ENCODE measurements at places on chromosomes 4 and X.
A peak's percentile ranks its signal among the peaks of the same experiment; 100 is the strongest.

DNA sequence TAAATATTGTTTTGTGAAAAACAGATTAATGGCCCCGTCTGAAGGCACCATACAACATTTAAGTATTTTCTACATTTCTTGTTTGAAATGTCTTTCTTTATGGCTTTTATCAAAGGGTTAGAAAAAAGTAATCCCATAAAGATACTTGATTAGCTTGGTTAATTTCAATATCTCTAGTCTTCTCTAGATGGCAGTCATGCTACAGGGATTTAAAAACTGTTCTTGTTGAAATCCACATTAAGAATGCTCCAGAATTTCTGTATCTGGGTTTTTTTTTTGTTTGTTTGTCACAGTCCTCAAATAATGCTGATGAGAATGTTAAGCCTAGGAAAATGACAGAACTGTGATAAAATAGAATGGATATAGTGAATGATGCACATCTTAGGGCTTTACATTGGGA, 109.0 kb upstream of the AADAT start:
- H3K4me1 ChIP-seq: no peaks in the 10 kb centered on the region
- H3K4me3 ChIP-seq: no peak overlapping the region
- no peaks in the 10 kb centered on the region for H3K27me3 ChIP-seq
- DNase-seq: peak; percentile 16

DNA sequence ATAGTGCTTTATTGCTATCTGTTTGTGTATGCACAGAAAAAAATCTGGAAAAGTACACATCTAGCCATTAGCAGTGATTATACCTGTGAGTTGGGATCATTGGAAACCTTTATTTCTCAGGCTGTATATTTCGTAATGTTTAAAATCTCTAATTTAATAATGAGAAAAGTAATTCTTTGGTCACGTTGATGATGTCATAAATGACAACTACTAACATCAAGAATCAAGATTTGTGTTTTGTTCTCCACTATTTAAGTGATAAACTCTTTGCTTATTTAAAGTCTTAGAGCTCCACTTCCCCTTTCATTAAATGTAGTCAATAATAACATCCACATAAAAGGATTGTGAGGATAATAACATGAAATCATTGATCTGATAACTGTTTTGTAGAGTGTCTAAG, 126.2 kb downstream of the TMA16 start:
- DNase-seq: no peak
- no peak overlapping the region for H3K4me3 ChIP-seq
- no peak overlapping the region for H3K27ac ChIP-seq
- no peaks in the 10 kb centered on the region for H3K27me3 ChIP-seq

GRCh38 chr4:115740806-115741205, 627.4 kb upstream of the NDST4 start:
- H3K27me3 ChIP-seq: no peaks in the 10 kb centered on the region
- H3K36me3 ChIP-seq: no peaks in the 10 kb centered on the region

DNA sequence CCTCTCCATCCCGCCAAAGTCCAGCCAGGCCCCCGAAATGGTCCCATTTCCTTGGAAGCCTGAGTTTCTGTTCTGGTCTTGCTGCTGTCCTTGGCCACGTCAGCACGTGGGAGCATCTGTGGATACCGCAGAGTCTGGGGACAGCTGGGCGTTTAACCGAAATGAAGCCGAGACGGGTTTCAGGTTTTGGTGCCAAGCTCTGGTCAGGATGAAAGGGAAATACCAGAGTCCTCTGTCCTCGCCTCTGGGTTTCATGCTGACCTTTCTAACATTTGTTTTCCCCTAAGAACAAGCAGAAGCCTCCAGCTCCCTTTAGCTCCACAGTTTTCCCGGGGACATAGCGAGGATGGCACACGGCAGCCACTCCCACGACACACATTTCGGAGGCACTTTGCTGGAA, 19.7 kb downstream of the SHOX start:
- no peak overlapping the region for H3K27ac ChIP-seq
- no peaks in the 10 kb centered on the region for H3K36me3 ChIP-seq
- peak; percentile 10 for DNase-seq

- H3K4me3 ChIP-seq: peak overlapping the region; percentile 49
- H3K4me1 ChIP-seq: peaks cover 80% of the 10 kb centered on the region
- peaks cover 14% of the 10 kb centered on the region for H3K36me3 ChIP-seq
- H3K27ac ChIP-seq: peak overlapping the region; percentile 86
- no peaks in the 10 kb centered on the region for H3K27me3 ChIP-seq
Measured at GRCh38 chr4:184448821-184449220, 25.5 kb downstream of the IRF2 start.

DNA sequence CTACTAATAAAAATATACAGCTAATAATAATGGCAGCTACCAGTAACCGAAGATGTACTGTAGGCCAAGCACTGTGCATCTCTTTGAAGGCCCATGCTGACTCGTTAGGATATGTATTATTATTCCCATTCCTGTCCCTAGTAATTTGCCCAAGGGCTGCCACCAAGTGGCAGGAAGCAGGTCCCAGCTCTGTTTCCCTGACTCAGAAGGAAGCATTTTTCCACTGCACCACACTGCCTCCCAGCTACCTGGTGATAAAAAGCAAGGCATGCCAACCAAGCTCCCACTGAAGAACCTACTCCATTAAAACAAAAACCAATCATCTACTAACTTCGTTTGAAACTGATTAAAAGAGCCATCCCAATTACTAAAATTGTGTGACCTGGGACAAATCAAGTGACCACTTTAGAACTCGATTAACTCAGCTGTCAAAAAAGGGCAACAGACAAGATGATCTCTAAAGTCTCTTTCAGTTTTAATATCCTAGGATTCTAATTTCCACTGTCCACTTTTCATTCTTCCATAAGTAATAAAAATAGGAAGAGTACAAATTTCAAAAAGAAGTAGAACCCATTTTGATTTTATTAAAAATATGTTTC, 24.3 kb upstream of the PGM2 start:
- no peak overlapping the region for H3K27ac ChIP-seq
- H3K36me3 ChIP-seq: no peaks in the 10 kb centered on the region
- H3K27me3 ChIP-seq: no peaks in the 10 kb centered on the region
- peak; percentile 19 for DNase-seq
- no peaks in the 10 kb centered on the region for H3K4me1 ChIP-seq

DNA sequence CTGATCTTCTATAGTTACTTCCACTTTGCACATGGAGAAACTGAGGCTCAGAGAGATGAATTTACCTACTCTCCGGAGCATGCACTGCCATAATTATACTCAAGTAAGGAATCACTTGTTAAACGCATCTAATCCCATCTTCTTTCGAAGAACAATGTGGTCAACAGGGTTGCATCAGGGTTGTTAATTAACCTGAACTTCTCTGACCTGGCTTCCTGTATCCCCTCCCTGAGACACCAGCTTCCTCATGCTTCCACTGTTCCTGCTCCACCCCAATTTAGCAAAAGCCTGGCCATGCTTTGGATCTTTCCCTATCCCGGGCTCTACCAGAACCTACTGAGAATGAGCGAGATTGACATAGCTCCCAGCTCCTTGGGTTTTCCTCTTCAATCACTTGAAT, 136.7 kb downstream of the SMIM20 start:
- no peaks in the 10 kb centered on the region for H3K36me3 ChIP-seq
- no peak overlapping the region for H3K4me3 ChIP-seq
- no peaks in the 10 kb centered on the region for H3K4me1 ChIP-seq
- DNase-seq: no peak
- no peak overlapping the region for H3K27ac ChIP-seq
- H3K27me3 ChIP-seq: no peaks in the 10 kb centered on the region

DNA sequence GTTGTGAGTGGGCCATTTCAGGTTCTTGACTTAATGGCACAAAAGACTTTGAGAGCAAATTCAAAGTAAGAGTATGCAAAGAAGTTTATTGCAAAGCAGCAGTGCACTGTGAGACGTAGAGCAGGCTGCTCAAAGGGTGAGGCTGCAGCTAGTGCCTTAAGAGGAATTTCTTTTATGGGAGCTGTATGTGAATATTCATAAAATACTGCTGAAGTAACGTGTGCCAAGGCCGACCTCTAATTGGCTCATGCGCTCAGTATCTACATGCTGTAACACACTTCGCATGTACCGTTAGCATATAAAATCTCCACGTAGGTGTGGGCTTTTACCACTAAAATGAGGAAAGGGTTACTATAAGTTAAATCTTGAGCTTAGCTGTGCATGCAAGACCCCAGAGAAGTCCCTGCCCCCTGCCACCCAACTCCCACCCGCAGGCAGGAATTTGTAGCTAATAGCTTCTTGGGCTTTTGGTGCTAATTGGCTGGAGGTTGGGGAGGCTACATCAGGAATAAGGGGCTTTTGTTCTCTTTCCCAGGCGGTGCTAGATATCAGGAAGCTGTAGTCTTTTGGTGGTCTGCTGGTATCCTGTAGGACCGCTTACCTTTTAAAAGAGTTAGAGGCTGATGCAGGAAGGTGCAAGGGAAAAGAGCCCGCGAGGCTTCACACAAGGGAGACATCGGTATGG, 47.6 kb downstream of the FSTL5 start:
- no peak for DNase-seq
- no peaks in the 10 kb centered on the region for H3K27me3 ChIP-seq
- no peaks in the 10 kb centered on the region for H3K4me1 ChIP-seq
- no peaks in the 10 kb centered on the region for H3K36me3 ChIP-seq
- no peak overlapping the region for H3K4me3 ChIP-seq

GRCh38 chrX:71941776-71942175, 31.1 kb downstream of the NHSL2 start:
- DNase-seq: no peak
- H3K4me3 ChIP-seq: no peak overlapping the region
- H3K4me1 ChIP-seq: no peaks in the 10 kb centered on the region
- H3K36me3 ChIP-seq: no peaks in the 10 kb centered on the region

GRCh38 chr4:169246957-169247396, 23.8 kb downstream of the SH3RF1 start:
- no peaks in the 10 kb centered on the region for H3K27me3 ChIP-seq
- no peak overlapping the region for H3K4me3 ChIP-seq
- H3K27ac ChIP-seq: no peak overlapping the region

- no peaks in the 10 kb centered on the region for H3K4me1 ChIP-seq
- no peak overlapping the region for H3K4me3 ChIP-seq
- no peak for DNase-seq
- no peaks in the 10 kb centered on the region for H3K36me3 ChIP-seq
- H3K27me3 ChIP-seq: no peaks in the 10 kb centered on the region
Measured at GRCh38 chrX:48045410-48046311, 25.8 kb downstream of the ZNF630 start.

DNA sequence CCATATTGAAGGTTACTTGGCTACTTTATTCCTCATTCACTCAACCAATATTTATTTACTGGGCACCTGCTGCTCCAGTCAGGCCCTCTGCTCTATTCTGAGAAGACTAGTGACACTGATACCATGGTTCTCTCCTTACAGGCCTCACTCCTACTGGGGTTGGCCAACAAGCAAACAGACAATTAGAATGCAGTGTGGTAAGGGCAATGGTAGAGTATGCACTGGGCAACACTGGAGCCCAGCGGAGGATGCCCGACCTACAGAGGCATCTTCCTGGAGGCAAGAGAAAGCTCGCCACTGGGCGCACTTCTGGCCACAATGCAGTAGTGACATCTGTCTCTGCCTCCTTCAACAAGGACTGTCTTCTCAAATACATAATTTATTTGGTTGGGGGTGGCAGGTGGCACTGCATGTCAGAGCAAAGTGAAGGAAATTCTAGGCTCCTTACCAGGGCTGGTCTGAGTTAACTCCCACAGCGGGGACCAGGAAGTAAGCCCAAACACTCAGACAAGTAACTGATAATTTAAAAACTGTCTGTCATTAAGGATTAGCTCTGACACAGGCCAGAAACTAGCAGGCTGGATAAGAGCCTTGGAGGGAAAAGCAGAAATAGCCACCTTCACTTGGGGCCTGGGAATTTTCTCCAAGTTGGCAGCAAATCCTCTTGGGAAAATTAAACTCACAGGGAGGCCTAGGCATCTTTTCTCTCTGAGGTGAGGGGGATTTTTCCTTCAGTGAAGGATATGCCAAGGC, 150.7 kb upstream of the EOLA2 start:
- H3K4me3 ChIP-seq: no peak overlapping the region
- no peaks in the 10 kb centered on the region for H3K36me3 ChIP-seq
- no peaks in the 10 kb centered on the region for H3K4me1 ChIP-seq
- DNase-seq: no peak

- no peak overlapping the region for H3K4me3 ChIP-seq
- no peak overlapping the region for H3K27ac ChIP-seq
- H3K36me3 ChIP-seq: no peaks in the 10 kb centered on the region
- no peak for DNase-seq
- H3K27me3 ChIP-seq: no peaks in the 10 kb centered on the region
Measured at GRCh38 chr4:2832309-2832980, 11.2 kb upstream of the ADD1 start.

DNA sequence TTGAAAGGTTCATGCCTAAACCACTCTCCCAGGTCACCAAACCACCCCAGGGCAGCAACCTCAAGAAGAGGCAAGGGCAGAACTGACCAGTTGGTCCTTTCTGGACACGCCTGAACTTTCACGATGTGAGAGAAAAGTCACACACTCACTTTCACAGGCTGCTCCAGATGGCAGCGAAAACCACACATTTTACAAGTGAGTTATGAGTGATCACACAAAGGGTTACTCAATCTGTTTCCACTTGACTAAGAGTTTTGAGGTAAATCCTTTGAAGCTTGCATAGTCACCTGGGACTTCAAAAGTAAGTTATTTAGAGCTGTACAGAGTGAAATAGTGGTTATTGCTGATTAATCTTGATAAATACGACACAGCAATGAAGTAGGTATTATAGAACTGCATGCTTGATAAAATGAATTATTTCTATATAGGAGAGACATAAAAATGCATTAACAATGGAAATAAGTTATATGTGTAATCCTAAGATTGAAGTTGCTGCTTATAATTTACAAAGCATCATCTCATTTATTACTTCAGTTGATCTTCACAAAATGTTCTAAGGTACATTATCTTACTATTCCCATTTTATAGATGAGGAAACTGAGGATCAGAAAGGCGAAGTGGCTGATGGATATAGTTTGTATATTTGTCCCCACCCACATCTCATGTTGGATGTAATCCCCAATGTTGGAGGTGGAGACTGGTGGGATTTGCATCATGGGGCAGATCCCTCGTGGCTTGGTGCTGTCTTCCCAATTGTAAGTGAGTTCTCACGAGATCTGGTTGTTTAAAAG, 103.0 kb upstream of the KLF3 start:
- no peak overlapping the region for H3K4me3 ChIP-seq
- no peaks in the 10 kb centered on the region for H3K36me3 ChIP-seq
- H3K27ac ChIP-seq: no peak overlapping the region
- no peak for DNase-seq
- H3K27me3 ChIP-seq: no peaks in the 10 kb centered on the region

DNA sequence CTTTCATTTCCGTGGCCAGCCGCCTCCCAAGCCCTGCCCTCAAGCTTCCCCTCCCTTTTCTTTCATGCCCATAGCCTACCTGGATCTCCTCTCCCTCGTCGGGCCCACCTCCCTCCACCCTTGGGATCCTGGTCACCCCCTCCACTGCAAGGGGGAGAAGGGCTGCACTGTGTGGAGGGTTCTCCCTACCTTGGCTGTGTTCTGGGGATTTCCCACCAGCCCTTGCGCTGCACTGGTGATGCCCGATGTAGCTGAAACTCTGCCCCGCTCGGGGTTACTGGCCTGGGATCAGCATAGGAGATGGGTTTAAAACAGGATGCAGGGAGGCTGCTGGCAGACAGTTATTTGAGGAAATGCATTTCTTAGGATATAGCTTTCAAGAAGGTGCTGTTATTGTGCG, 128.9 kb downstream of the TBL1X start:
- H3K4me3 ChIP-seq: no peak overlapping the region
- no peaks in the 10 kb centered on the region for H3K27me3 ChIP-seq
- H3K36me3 ChIP-seq: no peaks in the 10 kb centered on the region
- DNase-seq: no peak
- no peaks in the 10 kb centered on the region for H3K4me1 ChIP-seq
